ENCODE measurements at places on chromosomes 5 and 9.

GRCh38 chr9:129006328-129007034, 21.6 kb downstream of the SH3GLB2 start:
- DNase-seq = peak; percentile 15

DNA sequence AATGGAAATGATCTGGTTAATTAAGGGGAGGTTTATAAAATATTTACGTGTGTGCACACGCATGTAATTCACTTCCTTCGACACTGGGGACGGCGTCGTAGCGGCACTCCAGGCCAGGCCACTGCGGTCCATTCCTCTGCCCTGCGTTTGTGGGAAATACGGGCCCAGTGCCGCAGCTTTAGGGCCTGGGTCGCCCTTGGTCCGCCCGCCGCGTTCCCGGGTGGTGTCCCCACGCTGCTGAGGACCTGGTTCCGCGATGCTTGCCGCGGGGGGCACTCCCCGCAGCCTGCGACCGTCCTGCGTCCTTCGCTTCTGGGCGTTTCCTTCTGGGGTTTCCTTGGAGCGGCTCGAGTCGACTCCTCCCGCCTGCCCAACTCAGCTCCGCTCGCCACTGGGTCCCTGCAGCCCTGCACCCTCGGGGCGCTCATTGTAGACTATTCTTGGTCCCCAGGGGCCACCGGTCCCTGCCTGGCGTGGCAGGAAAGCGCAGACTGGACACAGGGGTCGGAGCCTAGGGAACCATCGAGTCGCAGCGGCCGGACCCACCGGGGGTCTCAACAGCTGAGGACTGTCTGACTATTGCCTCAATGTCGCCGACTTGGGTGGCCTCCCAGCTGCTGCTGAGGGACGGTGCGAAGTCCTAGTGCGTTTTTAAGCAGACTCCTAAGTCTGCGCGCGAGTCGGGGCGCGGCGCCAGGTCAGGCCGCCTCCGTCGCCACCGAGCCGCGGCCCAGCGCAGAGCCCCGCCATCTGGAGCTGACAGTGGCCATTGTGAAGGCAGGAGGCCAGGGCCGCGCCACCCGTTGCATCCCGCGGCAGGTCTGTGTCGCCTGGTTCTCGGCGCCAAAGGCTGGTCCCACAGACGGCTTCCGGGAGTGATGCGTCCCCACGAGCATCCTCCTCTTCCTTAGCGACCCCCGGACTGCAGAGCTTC, 4.4 kb upstream of the IRX1 start:
- no peak for DNase-seq

DNA sequence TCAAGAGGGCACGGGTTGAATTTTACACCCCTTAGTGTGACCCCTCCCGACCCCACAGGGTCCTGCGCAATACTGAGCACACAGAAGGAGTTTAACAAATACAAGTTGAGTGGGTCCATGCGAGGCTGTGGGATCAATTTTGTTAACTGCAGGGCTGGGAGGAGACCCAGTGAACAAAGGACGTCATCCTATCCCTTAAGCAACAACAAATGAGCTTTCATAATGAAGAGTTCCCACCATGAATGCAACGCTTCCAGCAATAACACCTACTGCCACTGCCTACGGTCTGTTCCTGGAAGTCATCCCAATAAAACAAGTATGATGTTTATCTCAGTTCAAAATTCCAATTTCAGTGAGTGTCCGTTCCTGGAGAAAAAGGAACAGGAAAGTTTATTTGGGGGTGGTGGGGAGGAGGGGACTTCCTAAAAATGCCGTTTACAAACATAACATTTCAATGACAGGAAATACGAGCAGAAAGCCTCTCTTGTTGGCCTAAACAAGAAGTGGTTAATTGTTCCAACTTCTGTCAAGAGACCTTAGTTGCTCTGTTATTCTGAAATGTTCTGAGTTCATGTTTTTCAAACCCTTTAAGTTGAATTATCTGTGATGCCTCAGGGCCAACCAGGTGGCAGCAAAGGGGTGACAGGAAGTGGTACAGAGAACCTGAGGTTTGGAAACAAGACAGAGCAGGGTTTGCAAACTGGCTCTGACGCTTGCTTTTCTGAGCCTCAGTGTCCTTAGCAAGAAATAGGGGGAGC, 65.8 kb upstream of the PLPP6 start:
- no peak for DNase-seq

GRCh38 chr9:83620841-83621636, 1.9 kb upstream of the IDNK start:
- peak; percentile 23 for DNase-seq

Data from stimulated activated CD8-positive, alpha-beta memory T cell treated with anti-CD3 and anti-CD28 coated beads, Interleukin-12 subunit alpha, Interleukin-12 subunit beta, amount 100 ng/mL, for 1 hour (primary cell).